ENCODE measurements at places on chromosomes 1 and 21.
A peak's percentile ranks its signal among the peaks of the same experiment; 100 is the strongest.

DNA sequence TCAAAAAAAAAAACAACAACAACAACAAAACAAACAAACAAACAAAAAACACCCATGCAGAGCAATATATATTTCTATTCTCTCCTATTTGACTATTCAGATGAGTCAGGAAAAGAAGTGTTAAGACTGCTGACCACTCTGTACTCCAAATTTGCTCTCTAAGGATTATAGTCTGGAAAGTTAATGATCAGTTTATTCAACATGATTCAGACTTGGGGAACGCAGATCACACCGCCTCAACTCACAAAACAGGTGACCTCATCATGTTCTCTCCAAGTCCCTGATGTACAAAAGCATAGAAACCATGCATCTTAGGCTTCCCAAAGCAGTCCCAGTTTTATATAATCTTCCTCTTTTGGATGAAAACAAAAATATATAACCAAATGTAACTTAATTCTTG lies 51.9 kb upstream of the PRRC2C start:
- DNase-seq, result peak; percentile 81

GRCh38 chr1:244964112-244964971 lies 100.0 kb upstream of the HNRNPU start:
- peak; percentile 87 for DNase-seq

DNA sequence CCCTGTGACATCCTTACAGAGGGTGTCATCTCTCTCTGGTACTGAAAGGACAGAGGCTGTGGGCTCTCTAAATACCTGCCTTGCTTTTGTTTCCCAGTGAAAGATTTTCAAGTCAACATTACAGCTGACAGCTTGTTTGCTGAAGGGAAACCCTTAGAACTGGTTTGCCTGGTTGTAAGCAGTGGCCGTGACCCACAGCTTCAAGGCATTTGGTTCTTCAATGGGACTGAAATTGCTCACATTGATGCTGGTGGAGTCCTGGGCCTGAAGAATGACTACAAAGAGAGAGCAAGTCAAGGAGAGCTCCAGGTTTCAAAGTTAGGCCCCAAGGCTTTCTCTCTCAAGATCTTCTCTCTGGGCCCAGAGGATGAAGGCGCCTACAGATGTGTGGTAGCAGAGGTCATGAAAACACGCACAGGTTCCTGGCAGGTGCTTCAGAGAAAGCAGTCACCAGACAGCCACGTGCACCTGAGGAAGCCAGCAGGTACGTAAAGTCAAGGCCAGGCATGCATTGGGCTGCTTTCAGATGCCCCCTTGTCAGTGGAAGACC lies 11.8 kb downstream of the CD101 start:
- no peak for DNase-seq

GRCh38 chr21:43571976-43572375 lies 87.3 kb downstream of the HSF2BP start:
- no peak for DNase-seq

GRCh38 chr1:183934314-183934713 lies 103.2 kb downstream of the COLGALT2 start:
- no peak for DNase-seq

- no peak for DNase-seq
These were observed 724 bp upstream of the ANKRD35 start for GRCh38 chr1:145886390-145886789.

DNA sequence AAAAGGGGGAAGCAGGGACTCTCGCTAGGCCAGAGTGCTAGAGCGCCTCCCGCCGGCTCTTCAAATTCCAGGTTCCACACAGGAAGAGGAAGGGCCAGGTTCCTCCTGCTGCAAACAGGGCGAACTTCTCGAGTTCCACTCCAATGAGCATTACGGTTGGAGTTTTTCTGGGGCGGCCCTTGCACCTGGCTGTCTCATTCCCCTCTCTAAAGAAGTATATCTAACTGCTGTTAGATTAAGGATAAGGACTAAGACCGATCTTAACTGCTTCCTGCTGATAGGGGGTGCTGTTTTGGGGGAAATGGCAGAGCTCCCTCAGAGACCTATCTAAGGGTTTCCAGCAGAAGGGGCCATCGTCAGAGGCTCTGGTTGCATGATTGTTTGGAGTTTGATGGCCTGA lies 138.0 kb downstream of the RABGAP1L start:
- DNase-seq, result no peak

- DNase-seq, result no peak
These were observed 3.4 kb downstream of the SELL start for GRCh38 chr1:169707912-169708604.

DNA sequence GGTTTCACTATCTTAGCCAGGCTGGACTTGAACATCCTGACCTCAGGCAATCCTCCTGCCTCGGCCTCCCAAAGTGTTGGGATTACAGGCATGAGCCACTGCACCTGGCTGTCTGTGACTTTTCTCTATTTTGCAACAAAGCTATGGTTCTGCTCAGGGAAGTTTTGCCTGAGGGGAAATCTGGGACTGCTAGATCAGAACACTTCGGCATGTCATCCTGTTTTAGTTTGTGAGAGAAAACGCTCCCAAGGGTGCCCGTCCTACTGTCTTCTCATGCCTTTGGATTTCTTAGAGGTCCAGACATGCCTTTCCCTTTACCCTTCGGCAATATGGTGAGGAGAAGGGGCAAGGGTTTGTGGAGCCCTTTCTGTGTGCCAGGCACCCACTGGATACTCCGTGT lies 5.6 kb upstream of the CORT start:
- no peak for DNase-seq

GRCh38 chr1:229192031-229192430 lies 78.9 kb upstream of the RAB4A start:
- DNase-seq, result peak; percentile 35

DNA sequence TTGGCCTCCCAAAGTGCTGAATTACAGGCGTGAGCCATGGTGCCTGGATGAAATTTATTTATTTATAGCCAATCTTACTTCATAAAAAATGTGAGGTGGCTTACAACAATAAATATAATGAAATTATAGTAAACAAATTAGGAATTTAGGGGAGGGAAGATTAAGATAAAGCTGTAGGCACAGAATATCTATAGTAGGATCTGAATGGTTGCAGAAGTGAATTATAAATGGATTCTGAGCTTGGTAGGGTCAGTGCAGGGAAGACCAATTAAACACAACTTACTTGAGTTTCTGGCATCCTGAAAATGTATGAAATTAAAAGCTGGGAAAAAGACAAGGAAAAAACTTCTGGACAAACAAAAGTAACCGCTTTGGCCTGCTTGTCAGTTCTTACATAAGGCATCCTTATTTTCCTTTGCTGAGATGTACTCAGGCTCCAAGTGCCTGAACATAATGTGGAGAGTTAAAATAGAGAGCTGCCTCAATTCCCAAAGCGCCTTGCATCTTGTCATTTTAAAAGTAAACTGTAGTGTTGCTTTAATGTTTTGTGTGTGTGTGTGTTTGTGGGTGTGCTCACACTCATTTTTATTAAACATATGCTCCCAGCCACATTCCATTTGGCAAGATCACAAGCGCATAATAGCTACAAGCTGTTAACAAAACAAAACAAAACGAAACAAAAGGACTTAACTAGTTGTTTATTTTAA lies 247.3 kb downstream of the S1PR1 start:
- DNase-seq, result no peak

DNA sequence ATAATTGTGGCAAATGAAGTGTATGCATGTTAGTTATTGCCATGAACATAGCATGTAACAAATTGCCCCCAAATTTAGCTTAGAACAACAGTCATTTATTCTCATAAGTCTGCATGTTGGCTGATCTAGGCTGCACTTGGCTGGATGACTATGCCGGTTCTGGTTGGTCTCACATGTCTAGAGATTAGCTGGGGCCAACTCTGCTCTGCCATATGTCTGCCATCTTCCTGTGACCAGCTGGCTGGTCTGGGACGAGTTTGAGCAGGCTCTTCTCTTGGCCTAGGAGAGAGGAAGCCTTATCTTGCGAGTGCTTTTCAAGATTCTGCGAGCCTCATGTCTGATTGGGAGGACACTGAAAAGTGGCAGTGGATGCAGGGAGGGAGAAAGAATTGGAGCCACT lies 198.3 kb upstream of the FAM78B start:
- DNase-seq, result no peak

GRCh38 chr1:115283249-115283648 lies 54.8 kb downstream of the NGF start:
- no peak for DNase-seq

- DNase-seq, result no peak
These were observed 59.7 kb downstream of the SLX9 start for GRCh38 chr21:44999428-44999971.

GRCh38 chr1:1119272-1119890 lies 3.5 kb upstream of the C1orf159 start:
- no peak for DNase-seq

GRCh38 chr1:42163114-42163513 lies 1.4 kb downstream of the GUCA2A start:
- DNase-seq, result no peak

GRCh38 chr1:89823679-89824292 lies 3.0 kb downstream of the LRRC8D start:
- DNase-seq, result no peak

GRCh38 chr1:8136766-8137165 lies 110.7 kb upstream of the ERRFI1 start:
- DNase-seq, result no peak

- DNase-seq, result no peak
These were observed 197.8 kb downstream of the VAV3 start for GRCh38 chr1:107767156-107767582.

- DNase-seq, result peak; percentile 61
These were observed 7.1 kb downstream of the ACOT7 start for GRCh38 chr1:6386371-6386949.

DNA sequence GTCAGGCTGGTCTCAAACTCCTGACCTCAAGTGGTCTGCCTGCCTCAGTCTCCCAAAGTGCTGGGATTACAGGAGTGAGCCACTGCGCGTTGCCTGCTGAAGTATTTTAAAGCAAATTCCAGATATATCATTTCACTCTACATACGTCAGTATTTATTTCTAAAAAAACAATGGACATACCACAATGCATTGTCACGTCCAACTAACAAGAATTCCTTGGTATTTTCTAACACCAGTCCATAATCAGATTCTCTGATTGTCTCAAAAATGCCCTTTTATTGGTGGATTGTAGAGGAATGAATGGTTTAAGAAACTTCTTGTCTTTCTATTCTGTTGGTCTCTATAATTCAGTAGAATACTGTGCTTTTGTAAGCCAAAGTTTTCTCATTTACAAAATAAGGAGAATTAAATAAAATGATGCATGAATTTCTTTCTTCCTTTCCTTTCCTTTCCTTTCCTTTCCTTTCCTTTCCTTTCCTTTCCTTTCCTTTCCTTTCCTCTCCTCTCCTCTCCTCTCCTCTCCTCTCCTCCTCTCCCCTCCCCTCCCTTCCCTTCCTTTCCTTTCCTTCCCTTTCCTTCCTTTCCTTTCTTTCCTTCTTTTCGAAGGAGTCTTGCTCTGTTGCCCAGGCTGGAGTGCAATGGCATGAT lies 55.8 kb downstream of the VPS13D start:
- peak; percentile 48 for DNase-seq

- DNase-seq, result no peak
These were observed 43.8 kb downstream of the ALG14 start for GRCh38 chr1:95028954-95029353.

DNA sequence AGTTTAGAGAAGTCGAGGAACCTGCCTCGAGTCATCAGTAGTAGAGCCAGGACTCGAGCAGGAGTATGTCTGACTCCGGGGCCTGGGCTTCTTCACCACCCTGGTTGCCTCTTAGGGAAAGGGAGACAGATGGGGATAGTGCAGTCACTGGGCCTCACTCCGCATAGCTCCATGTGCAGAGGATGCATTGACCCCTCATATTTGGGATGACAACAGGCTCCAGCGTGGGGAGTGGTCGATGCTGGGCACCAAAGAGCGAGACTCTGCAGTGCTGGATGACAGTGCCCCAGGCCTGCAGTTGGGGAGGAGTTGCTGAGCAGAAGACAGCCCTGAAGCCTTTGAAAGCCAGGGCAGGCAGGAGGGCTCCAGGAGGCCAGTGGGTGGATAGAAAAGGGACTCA lies 20.8 kb upstream of the TENT5C start:
- no peak for DNase-seq

- DNase-seq, result peak; percentile 52
These were observed 43.9 kb upstream of the TSPEAR start for GRCh38 chr21:44755227-44755626.

GRCh38 chr1:88221411-88221810 lies 462.7 kb upstream of the PKN2 start:
- DNase-seq, result peak; percentile 9

GRCh38 chr1:226302731-226303130 lies 6.2 kb downstream of the LIN9 start:
- DNase-seq, result no peak

DNA sequence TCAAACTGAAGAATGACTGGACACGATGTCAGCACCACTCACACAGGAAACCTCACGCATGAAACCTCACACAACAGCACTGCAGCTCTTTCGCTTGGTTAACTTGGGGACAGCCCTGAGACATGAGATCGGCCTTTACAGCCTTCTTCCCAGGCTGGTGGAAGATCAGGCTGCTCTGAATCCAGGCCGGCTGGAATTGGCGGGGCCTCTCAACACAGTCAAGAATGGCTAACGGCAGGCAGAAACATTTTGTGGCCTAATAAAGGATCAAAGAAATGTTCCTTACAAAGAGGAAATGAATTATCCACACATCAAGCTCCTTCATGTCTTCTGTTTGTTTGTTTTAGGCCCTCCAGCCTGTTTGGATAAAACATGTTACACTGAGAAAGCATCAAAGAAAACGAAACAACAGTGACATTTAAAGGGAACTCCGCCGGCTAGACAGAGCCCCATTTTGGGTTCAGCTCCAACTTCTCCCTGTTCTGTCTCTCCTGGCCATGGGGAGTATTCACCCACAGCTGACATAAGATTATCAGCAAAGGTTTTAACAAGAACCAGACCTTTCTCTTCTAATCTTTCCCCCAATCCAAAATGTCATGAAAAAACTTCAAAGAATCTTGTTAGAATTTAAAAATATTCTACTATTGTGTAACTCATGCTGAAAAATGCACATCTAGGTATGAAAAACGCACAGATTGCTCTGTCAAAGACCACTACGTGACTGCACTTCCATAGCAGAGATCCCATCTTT lies 131.2 kb downstream of the SLC45A1 start:
- peak; percentile 39 for DNase-seq

DNA sequence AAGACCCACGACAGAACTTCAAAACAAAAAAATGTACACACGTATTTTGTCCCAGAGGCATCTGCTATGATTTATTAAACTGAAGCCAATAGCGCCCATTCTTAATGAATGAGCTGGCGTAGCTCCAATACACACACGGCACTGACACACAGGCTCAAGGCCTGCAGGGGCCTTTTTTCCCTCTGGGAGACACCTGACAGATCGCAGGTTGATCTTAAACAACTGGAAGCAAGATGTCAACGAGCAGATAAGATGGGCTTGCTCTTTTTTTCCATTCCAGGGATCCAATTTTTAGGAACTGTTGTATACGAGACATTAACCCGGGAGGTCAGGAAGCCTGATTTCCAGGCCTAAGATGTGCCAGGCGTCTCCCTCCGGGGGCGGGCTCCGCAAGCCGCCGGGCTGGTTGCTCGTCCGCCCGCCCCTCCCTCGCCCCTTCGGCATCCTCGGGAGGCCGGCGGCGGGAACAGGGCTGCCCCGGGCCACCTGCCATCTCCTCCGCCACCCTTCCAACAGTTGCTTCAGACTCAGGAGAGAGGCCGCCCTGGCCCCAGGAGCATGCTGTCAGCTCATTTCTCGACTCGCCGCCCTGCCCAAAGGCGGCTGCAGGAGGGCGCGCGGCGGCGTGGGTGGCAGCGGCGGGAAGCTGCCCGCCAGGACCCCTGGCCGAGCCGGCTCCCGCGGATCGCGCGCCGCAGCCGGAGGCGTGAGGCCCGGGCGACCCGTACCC lies 735 bp downstream of the TTC13 start:
- peak; percentile 37 for DNase-seq

- no peak for DNase-seq
These were observed 47.1 kb downstream of the STX6 start for GRCh38 chr1:180975551-180975950.

- DNase-seq, result peak; percentile 75
These were observed 65.2 kb downstream of the CNST start for GRCh38 chr1:246631426-246631825.

Measured in EL (cell line).